ENCODE measurements at places on chromosomes 4 and X.

DNA sequence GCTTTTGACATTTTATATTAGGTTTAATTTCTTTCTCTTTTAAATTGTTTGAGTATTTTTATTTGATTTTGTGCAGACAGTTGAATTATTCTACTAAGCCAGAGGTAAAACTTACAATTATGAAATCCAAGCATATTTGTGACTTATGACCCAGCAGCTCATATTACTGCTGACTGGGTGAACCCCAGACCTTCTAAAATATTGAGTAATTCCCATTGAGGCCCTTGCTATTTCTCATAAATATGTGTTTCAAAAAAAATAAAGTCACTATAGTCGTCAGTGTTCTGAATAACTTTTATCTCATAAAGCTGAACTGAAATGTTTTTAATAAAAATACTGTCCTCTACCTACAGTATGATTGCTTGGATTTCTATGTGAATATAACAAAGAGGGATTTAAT is 303.1 kb downstream of the IQCM start:
- H3K27me3 ChIP-seq, result no peaks in the 10 kb centered on the region
- H3K36me3 ChIP-seq, result no peaks in the 10 kb centered on the region
- H3K4me3 ChIP-seq, result no peak overlapping the region
- DNase-seq, result no peak
- H3K27ac ChIP-seq, result no peak overlapping the region

DNA sequence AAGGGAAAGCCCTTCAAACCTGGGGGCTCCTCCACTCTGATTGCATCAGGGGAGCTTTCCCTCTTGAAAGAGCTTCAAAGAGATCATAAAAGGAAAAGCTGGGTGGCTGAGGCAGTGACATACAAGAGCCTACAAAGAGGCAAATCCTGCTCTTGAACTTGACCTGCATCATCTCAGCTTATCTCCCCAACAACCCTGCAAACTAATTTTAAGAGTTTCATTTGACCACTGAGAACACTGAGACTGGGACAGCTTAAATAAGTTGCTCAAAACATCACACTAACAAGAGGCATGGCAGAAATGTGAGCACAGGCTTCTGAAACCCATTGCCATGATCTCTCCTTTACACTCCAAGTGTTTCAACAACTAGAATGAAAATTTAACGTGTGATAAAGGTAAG is 101.6 kb upstream of the PPARGC1A start:
- no peaks in the 10 kb centered on the region for H3K36me3 ChIP-seq
- no peak for DNase-seq
- H3K27me3 ChIP-seq, result no peaks in the 10 kb centered on the region
- no peak overlapping the region for H3K27ac ChIP-seq
- H3K4me3 ChIP-seq, result no peak overlapping the region

DNA sequence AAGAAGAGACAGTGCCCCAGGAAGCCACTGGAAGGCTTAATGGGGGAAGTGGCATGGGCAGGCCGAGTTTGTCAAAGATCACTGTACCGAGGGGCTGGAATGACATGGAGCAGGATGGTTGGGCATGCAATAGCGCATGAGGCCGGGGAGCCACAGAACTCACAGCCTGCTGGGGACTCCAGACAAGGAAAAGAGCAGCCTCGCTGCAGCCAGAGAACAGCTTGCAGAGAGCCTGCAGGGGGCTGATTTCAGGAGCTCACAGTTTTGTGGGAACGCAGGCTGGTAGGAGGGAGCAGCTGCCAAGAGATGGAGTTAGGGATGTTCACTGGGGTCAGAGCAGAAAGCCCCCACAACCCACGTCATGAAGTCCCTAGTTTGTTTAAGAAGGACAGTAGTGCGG is 45.4 kb downstream of the STOX2 start:
- no peaks in the 10 kb centered on the region for H3K36me3 ChIP-seq
- H3K4me3 ChIP-seq, result no peak overlapping the region
- no peaks in the 10 kb centered on the region for H3K4me1 ChIP-seq
- no peak for DNase-seq
- H3K27ac ChIP-seq, result no peak overlapping the region

DNA sequence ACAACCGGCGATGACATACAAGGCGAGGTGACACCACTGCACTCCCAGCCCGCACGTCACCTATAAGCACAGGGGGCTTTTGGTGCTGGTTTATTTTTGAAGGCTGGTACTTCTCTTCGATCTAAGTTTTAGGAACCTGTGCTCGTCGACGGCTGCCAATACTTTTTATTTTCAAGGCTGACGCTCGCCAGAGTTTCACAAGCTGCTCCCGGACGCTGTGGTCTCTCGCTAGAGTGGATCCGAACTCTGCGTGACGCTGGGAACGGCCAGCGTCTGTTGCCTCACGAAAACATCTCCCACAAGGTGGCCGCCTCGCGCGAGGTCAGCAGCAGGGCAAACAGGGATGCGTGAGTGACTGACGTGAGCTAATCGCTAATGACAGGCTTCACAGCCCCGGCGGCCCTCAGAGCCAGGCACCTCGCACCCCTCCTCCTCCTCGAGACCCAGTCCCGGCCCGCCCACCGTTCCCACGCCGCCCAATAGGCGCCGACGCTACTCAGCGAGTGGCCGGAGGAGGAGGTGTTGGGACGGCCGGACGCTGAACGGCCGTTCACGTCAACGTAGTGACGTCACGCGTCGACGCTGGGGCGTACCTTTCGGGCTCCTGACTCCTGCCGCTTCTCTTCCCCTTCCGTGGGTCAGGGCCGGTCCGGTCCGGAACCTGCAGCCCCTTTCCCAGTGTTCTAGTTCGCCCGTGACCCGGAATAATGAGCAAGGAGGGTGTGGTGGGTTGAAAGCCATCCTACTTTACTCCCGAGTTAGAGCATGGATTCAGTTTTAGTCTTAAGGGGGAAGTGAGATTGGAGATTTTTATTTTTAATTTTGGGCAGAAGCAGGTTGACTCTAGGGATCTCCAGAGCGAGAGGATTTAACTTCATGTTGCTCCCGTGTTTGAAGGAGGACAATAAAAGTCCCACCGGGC is at the start of gene CLCN3:
TSS of gene CLCN3 (plus strand) at position 621 of the 922 bp plus-strand sequence. CDS start 15,351 bp downstream, outside the sequence.
- H3K27me3 ChIP-seq, result no peaks in the 10 kb centered on the region
- peak; percentile 91 for DNase-seq
- H3K4me1 ChIP-seq, result peaks cover 22% of the 10 kb centered on the region
- H3K4me3 ChIP-seq, result peak within 1 kb of the TSS; percentile 82

DNA sequence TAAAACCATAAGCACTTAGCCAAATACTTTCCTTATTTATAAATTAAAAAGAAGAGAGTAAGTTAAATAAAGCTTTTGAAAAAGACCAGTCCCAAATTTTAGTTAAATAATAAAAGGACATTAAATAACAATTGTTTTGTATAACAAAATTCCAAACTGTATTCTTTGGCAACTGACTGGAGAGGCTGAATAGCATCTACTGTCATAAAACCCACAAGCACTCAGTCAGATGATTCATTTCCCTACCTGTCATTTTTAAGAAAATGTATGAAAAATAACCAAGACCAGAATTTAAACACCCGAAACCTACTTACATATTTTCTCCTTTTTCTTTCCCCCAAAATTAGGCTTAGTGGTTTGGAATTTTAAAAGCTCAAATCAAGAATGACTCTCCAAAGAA is 32.5 kb upstream of the SMIM10L2A start:
- H3K27ac ChIP-seq, result no peak overlapping the region
- DNase-seq, result no peak
- no peaks in the 10 kb centered on the region for H3K36me3 ChIP-seq
- H3K27me3 ChIP-seq, result no peaks in the 10 kb centered on the region
